ENCODE measurements at places on chromosomes 12 and 14.

GRCh38 chr12:650983-651382 is 12.3 kb downstream of the NINJ2 start:
- DNase-seq, result no peak

- peak; percentile 86 for DNase-seq
Observed at GRCh38 chr14:74612350-74613021, 449 bp upstream of the LTBP2 start.

DNA sequence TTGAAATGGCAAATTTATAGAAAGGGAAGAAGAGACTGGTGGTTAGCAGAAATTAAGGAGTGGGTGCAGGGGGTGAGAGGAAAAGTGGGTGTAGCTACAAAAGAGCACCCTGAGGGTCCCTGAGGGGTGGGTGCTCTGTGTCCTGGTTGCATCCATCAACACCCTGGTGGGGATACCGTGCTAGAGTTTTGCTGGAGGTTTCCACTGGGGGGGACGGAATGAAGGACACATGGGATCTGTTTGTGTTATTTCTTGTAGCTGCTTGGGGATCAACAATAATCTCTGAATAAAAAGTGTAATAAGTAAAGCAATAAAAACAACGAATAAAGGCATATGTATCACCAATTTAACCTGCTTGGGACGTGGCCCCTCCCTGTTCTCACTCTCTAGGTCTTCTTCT is 175.3 kb downstream of the KIF26A start:
- DNase-seq, result no peak

DNA sequence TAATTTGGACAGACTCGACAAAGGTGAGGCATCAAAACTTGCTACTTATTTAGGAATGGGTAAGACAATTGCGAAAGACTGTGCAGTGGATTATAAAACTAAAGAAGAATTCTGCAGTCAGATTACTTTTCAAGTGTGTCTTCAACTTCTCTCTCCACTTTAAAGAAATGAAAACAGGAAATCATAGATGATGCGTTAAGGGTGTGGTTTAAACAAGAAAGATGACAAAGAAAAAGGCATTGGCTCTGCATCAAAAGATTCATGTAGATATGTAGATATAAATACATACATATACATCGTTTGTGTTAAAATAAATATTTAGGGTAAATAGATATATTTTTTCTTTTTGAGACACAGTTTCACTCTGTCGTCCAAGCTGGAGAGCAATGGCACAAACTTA is 74.6 kb upstream of the PARP11 start:
- peak; percentile 76 for DNase-seq

DNA sequence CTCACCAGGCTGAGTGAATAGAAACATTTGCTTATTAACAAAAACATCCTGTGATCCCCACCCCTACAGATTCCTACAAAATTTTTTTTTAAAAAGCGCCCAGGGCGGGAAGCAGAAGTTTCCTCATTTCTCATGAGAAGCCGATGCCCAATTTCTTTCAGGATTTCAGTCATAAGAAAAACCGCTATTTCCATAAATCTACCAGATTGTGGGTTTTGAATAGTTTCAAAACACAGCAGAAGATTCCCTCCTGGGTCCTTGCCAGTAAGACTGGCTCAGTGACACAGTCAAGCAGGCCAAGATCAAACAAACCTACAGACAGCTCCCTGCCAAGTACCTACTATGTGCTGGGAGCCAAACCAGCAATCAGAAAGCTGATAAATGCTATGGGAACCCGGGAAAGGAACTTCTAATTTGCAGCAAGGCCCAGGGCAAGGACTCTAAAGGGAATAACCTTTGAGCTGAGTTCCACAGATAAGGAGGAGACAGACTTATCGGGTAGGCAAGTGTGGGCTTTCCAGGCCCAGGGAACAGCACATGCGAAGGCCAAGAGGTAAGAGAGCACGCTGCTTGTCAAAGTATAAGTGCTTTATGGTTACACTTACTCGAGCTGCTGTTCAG is 68.7 kb downstream of the CCDC88C start:
- DNase-seq, result no peak

Data from CD4-positive, alpha-beta memory T cell (primary cell).